ENCODE measurements at places on chromosomes 16 and 17.

DNA sequence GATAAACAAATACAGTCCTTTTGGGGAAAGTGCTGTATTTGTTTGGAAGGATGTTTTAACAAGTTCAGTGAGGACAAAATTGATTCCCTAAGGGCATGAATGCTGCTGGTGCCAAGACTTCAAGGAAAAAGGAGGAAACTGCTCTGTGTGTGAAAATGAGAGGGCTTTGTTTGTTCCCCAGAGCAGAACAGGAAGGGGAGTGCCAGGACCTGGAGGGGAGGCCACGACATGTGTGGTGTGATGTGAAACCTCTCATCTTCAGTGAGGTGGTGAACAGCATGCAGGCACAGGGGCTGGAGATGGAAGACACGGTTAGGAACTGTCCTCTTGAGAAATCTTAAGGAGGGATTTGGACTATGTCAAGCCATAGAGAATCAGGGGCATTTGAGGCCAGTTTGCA lies 46.6 kb upstream of the GRIN2A start:
- no peak for DNase-seq

DNA sequence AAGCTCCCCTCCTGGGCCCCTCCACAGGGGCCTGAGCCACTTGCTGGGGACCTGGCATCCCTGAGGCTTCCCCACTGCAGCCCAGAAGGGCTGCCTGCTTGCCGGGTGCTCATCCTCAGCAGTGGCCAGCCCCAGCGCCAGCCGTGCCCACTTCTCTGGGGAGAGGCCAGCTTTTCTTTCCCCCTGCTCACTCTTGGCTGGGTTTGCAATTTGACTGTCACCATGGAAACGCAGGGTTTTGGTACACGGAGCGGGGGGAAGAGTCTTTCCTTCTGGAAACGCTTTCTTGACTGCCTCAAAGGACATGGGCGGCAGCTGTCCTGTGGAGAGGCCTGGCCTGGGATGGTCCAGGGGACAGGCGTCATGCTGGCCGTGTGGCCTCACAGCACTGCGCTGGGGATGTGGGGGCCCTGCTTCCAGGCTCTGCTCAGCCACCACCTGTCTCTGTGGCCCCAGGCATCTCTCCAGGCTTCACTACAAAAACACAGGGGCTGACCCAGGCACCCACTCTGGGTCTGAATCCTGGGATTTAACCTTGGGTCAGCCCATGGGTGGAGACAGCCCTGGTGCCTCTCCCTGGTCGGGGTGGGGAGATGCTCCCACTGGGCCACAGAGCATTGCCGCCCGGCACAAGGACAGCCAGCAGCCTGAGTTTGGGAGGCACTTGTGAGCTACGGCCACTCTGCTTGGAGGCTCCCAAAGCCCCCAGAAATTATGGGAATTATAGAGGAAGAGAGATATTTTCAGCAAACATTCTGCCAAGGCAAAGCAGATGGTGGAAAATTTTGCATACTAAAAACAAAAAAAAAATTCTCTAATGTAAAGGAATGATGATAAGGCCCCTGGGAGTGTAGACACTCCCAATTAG lies 45.9 kb upstream of the DOC2B start:
- peak; percentile 8 for DNase-seq

DNA sequence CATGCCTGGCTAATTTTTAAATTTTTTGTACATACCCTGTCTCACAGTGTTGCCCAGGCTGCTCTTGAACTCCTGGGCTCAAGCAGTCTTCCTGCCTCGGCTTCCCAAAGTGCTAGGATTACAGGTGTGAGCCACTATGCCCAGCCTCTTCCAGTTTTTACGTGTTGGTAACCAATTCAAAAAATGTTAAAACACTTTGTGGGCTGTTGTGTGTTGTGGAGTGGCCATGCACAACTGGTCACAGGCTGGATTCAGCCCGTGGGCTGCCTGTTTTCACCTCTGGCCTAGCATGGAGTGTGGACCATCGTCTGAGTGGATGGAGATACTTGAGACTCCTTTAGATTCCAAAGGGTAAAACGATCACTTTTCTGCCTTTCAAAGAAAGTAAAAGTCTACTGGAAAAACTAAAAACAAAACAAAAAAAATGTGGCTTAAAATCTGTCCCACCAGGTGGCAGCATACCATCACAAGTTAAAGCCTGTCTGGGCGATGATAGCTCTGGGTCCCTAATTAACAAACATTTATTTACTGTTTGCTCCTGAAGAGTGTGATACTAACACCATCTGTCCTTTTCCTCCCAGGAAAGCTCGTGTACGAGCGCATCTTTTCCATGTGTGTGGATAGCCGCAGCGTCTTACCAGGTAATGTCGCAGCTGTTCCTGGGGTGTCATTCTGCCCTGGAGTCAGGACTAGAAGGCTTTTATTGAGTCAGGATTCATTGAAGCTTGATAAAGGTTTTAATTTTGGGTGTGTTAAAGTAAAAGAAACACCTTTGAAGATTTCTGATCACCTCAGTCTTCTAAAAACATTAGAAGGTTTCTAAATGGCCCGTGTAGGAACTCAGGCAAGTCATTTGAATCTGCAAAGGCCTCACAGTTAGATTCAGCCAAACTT lies 45.8 kb downstream of the VPS35L start:
- no peak for DNase-seq

DNA sequence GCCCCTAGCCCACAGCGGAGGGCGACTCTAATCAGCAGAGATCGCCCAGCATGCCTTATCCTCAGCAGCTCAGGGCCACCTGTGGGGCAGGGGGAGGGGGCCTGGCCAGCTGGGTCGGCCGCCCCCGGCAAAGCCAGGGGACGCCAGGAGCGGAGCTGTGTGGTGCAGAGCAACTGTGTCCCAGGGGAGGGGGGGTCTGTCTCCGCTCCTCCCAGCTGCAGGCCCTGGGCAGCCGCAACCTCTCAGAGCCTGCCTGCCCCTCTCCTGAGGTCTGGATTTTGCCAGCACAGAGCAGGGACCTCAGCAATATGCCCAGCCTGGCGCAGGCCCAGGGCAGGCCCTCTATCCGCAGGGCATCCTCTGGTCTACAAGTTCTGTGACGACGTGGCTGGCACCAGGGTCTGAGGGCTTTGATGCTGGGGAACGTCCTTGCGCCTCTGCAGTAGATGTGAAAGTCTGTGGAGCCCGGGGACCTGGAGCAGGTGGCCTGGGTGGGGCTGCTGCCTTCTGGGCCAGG lies 36.5 kb upstream of the SLC38A10 start:
- no peak for DNase-seq

- DNase-seq, result no peak
These were observed 62.3 kb downstream of the TNFRSF13B start for GRCh38 chr17:16909472-16910246.

DNA sequence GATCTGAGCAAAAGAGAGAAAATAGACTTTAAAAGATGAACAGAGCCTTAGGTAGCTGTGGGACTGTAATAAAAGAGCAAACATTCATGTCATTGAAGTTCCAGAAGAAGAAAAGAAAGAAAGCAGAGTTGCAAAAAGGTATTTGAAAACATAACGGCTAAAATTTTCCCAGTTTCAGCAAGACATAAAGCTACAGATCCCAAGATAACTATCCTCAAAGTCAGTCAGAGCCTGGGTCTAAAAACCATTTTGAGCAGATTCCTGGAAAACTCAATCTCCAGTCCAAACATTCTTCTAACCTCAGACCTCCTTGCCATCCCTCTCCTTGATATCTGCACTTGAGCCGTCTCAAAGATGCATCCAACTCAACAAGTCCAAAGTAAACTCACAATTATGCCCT lies 20.9 kb upstream of the CD300E start:
- DNase-seq, result no peak

DNA sequence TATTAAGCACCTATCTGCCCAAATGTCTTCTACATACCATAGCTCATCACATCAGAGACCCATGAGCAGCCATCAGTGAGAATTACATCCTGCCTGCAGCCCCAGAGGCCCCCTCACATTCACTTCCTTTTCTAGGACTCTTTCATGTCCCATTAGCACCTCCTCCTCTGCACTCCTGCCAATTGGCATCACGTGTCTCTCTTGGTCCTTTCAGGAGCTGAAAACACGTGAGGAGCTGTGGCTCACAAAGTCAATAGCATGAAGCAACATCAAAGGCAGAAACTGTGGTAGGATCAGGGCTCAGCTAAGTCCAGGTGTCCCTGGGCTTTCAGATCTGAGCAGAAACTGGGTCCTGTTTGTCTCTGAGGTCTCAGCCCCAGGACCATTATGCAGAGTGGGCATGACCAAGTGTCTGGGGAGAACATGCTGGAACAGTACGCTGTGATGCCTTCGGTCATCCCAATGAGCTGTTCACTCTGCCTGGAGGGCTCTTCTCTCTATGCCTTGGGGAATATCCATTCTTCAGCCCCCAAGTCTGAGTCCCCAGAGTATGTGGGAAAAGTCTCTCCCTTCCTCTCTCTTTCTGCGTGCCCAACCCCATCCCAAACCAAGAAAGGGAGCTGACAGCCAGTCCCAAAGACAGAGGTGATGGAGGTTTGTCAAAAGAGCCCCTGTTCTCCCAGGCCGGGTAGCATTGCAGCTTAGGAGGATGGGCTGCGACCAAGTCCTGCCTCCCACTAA lies 457.0 kb upstream of the CDH5 start:
- DNase-seq, result no peak

- DNase-seq, result peak; percentile 93
These were observed at the start of gene NDE1 for GRCh38 chr16:15650019-15650697. TSS of gene NDE1 (plus strand) at chr16:15650245. CDS start at chr16:15664779, 14,534 bp downstream.

DNA sequence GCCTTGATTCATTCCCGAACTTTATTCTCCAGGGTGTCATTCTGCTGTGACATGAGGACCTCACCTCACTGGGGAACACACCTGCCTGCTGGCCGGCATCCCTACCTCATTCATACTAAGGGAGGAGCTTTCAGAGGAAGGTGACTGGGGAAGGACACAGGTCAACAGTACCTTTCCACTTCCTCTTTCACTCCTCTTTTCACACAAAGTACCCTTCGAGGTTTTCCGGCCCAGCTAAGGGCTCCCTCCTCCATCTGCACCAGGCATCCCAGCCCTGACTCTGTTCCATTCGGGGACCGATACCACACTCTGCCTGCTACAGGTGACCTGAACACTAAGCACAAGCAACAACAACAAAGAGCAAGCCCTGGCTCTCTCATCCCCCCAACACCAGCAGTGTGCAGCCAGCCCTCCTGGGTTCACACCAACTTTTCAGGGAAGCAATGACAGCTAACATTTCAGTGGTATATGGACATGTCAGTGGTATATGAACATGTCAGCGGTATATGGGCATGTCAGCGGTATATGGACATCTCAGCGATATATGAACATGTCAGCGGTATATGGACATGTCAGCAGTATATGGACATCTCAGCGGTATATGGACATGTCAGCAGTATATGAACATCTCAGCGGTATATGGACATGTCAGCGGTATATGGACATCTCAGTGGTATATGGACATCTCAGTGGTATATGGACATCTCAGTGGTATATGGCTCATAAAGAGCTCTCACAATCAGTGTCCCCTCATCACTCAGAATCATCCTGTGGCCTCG lies 16.0 kb downstream of the TRIM25 start:
- no peak for DNase-seq

DNA sequence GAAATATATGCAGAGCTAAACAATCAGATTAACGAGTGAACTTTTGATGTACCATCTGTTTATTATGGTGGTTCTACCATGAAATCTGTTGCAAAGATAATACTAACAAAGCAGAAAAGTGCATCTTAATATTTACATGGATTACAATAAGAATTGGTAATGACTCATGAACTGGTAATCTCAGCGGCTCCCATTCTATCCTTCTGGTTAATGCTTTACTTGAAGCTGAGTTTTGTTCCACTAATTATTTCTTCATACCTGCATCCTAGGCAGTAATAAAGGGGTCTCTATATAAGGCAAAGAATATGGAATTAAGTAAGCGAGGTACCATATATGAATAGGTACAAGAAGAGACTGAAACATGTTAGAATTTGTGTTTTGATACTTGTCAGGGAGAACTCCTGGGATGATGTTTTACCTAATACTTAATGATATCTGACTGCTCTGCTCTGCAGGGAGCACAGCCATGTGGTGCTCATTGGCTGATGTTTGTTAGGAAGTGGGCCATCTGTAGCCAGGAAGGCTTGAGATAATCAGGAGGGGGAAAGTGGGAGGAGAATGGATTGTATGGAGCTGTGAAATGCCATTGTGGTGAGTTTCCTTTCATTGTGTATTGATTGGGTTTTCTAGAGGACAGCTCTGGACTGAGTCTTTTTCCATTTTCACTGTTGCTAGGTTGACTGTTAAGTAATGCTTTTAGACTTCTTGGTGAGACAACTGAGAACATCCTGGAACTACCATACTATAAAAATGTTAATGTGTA lies 52.6 kb downstream of the MAP2K6 start:
- no peak for DNase-seq

DNA sequence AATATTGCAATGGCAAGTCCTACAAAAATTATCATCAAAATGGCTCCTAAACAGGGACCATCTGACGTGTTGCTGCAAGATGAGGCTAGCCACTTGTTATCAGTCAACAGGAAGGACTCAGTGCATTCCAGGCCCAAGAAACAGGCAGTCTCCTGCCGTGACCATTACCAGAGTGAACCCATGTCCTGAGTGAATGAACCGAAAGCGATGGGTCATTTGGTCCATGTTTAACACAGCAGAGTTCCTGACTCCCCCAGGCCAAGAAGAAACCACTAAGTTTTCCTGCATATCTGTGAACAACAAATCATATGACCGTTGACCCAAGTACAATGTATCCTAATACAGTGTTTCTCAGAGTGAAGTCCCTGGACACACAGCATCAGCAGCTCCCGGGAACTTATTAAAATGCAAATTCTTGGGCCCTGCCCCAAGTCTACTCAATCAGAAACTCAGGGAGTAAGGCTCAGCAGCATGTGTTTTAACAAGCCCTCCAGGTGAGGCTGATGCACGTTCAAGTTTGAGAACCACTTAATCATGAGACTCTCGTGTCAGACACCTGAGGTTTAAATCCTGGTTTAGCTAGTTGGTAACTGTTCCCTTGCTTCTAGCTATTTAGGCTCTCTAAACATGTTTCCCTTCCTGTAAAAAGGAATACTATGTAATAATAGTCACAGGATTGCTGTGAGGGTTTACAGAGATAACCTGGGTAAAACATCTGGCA lies 429.4 kb upstream of the MAF start:
- no peak for DNase-seq

- no peak for DNase-seq
These were observed 5.7 kb upstream of the CX3CL1 start for GRCh38 chr16:57366544-57367040.

- no peak for DNase-seq
These were observed 18.2 kb upstream of the KRT20 start for GRCh38 chr17:40903129-40903847.

- no peak for DNase-seq
These were observed 6.6 kb upstream of the NFAT5 start for GRCh38 chr16:69559164-69559563.

GRCh38 chr16:2253293-2253692 lies 1.9 kb upstream of the ECI1 start:
- DNase-seq, result no peak

GRCh38 chr16:83307594-83307992 lies 500.2 kb upstream of the HSBP1 start:
- no peak for DNase-seq

- no peak for DNase-seq
These were observed 73.4 kb upstream of the COX10 start for GRCh38 chr17:13995856-13996271.

GRCh38 chr17:12964162-12964561 lies 53.7 kb downstream of the ELAC2 start:
- no peak for DNase-seq
